ENCODE measurements at places on chromosomes 7 and 10.

DNA sequence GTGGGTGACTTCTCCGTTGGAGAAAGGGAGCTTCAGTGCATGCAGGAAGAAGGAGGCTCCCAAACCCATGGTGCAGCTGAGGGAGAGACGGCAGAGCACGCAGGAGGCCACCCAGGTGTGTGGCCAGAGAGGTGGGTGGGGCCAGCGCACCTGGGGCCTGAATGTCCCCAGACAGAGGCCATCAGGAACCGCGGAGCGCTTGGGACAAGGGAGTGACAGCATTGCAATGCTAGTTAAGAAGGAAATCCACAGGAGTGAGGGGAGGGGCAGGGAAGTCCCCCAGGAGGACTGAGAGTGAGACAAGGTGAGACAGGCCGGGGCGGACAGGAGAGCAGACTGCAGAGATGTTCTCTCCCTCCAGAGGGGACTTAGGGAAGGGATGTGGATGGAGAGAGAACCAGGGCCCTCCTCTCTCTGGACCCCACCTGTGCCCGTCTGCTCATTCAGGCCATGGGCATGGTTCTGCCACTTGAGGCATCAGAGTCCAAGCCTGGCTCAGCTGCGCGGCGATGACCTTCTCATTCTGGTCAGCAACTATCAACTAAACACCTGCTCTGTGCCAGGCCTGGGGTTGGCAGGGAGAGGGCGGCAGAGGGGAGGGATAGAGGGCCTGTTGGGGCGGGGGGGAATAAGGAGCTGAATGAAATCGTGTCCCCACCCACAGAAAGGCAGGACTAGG is 69.4 kb upstream of the COL13A1 start:
- DNase-seq = no peak

- DNase-seq = no peak
Measured at GRCh38 chr10:117535298-117536071, 7.1 kb upstream of the EMX2 start.

DNA sequence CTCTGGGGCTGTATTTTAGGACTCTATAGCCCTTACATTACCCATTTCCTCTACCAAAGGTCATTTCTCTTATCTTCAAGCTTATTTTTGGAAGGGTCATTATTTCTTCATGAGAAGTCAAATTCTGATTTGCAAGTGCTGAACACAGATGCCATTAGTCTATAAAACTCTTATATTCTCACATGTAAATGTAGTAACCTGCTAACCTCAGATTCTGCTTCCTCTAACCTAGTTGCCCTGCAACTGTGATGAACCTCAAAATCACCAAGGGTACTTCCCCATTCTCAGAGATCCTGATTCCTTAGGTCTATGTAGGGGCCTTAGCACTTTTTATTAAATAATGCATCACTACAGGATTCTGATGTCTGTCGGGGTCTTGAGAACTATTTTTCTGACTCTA is 6.3 kb downstream of the FAS start:
- no peak for DNase-seq

DNA sequence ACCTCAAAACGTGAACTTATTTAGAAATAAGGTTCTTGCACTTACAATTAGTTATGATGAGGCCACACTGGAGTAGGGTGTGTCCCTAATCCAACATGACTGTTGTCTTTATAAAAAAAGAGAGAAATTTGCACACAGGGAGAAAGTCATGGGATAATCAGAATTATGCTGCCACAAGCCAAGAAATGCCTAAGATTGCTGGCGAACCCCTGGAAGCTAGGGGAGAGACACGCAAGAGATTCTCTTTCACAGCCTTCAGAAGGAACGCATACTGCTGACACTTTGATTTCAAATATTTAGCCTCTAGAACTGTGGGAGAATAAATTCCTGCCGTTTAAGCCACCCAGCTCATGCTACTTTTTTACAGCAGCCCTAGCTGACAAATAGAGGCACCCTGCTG is 138.3 kb downstream of the CCDC71L start:
- no peak for DNase-seq

All from substantia nigra (tissue), 51 donors.